ENCODE measurements at places on chromosomes 5 and 9.
A peak's percentile ranks its signal among the peaks of the same experiment; 100 is the strongest.

GRCh38 chr5:138657360-138657759, 82.2 kb upstream of the HSPA9 start:
- no peak overlapping the region for H3K4me3 ChIP-seq
- no peak overlapping the region for H3K27ac ChIP-seq
- H3K4me1 ChIP-seq, result no peaks in the 10 kb centered on the region

DNA sequence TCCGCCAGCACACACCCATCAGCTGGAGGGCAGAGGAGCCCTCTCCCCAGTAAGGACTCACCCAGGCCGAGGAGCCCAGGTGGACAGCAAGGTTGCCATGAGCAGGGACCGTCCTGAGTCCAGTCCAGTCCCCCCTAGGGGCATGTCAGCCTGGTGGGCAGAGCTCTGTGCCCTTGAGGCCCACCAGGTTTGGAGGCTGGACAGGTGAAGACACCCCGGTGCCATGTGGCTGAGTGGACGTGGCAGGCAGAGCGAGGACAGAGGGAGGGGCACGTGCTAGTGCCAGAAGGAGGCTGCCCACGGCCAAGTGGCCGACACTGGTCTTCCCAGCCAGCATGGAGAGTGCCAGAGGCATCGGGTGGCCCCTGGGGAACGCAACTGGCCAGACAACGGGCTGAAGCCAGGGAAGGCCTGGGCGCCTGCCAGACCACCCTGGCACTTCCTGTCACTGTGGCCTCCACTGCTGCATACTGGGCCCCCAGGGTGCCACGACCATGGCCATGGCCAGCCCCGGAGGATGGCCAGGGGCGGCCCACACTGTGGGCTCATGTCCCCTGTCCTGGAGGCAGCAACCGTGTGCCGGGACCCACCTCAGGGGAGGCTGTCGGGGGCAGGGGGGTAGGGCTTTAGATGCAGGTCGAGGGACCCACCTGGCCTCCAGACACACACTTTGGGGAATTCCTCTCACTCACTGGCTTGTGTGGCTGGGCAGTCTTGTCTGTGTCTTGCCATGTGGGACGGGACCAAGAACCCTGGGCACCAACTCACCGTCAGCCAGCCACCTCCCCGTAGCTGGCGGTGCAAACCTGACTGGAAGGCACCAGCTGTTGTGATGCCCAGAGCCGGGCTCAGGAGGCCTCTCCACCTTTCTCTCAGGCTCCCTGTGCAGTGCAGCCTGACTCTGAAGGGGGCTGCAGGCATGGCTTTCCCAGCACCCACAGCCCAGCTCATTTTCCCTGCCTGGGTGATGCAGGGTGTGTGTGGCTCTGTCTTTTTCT, 42.3 kb upstream of the LPCAT1 start:
- no peak for DNase-seq
- H3K27me3 ChIP-seq, result no peaks in the 10 kb centered on the region
- H3K4me1 ChIP-seq, result no peaks in the 10 kb centered on the region

- DNase-seq, result no peak
- H3K27ac ChIP-seq, result no peak overlapping the region
- no peak overlapping the region for H3K4me3 ChIP-seq
- H3K4me1 ChIP-seq, result no peaks in the 10 kb centered on the region
These were observed 90.2 kb downstream of the RAPGEF1 start for GRCh38 chr9:131649646-131650045.

DNA sequence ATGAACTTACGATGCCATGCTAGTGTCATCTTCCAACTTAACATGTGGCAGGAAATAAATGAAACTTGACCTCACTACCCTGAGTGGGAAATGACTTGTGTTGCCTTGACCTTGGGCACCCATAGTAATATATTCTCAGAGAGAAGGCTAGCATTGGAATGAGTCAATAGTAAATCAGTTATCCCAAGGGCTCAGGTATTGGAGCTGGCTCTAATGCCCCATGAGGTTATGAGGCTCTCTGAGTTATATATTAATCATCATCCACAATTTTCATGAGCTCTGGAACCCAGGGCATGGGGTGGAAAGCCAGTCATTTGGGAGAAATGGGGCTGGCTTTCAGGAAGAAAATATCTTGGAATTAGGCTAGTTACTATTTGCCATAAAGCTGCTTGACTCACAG, 42.4 kb upstream of the SMIM32 start:
- no peaks in the 10 kb centered on the region for H3K36me3 ChIP-seq
- no peaks in the 10 kb centered on the region for H3K4me1 ChIP-seq
- no peak for DNase-seq
- H3K4me3 ChIP-seq, result no peak overlapping the region
- no peak overlapping the region for H3K27ac ChIP-seq

- H3K27me3 ChIP-seq, result no peaks in the 10 kb centered on the region
- H3K36me3 ChIP-seq, result no peaks in the 10 kb centered on the region
- H3K27ac ChIP-seq, result no peak overlapping the region
- no peak for DNase-seq
- H3K4me3 ChIP-seq, result no peak overlapping the region
These were observed 83.4 kb downstream of the ADRB2 start for GRCh38 chr5:148909766-148910165.

- DNase-seq, result no peak
- H3K27ac ChIP-seq, result no peak overlapping the region
- no peaks in the 10 kb centered on the region for H3K4me1 ChIP-seq
These were observed 5.4 kb downstream of the IL4 start for GRCh38 chr5:132679166-132679565.

GRCh38 chr9:137405677-137406081, 17.3 kb downstream of the EXD3 start:
- H3K4me3 ChIP-seq, result no peak overlapping the region
- peaks cover 2% of the 10 kb centered on the region for H3K4me1 ChIP-seq
- no peaks in the 10 kb centered on the region for H3K36me3 ChIP-seq
- no peak overlapping the region for H3K27ac ChIP-seq

DNA sequence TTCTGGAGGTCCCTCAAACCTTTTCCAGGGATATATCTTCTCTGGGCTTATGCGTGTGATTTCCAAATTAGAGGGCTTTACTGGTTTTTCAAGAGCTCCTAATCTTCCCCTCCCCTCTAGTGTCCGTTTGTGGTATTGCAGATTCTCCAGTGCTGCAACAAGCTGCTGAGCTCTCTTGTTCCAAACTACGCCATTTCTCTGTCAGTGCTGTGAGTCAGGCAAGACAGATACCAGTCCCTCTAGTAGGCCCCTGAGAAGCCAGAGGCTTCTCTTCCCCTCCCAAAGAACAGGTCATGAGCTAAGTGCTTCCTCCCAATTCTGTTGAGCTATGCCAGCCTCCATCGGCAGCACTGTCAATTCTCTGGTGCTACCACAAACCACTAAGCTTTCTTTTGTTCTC, 149.5 kb downstream of the FANCC start:
- no peaks in the 10 kb centered on the region for H3K27me3 ChIP-seq
- no peak overlapping the region for H3K4me3 ChIP-seq
- H3K4me1 ChIP-seq, result no peaks in the 10 kb centered on the region
- no peaks in the 10 kb centered on the region for H3K36me3 ChIP-seq
- H3K27ac ChIP-seq, result no peak overlapping the region
- peak; percentile 87 for DNase-seq

- no peak overlapping the region for H3K27ac ChIP-seq
- H3K4me3 ChIP-seq, result no peak overlapping the region
- no peaks in the 10 kb centered on the region for H3K27me3 ChIP-seq
- H3K36me3 ChIP-seq, result no peaks in the 10 kb centered on the region
These were observed 38.6 kb downstream of the RALGPS1 start for GRCh38 chr9:126953041-126953809.

GRCh38 chr9:81416476-81417298, 272.7 kb downstream of the TLE1 start:
- no peaks in the 10 kb centered on the region for H3K36me3 ChIP-seq
- H3K4me3 ChIP-seq, result no peak overlapping the region
- H3K4me1 ChIP-seq, result no peaks in the 10 kb centered on the region
- DNase-seq, result no peak

- H3K36me3 ChIP-seq, result no peaks in the 10 kb centered on the region
- no peak for DNase-seq
- no peak overlapping the region for H3K4me3 ChIP-seq
- no peaks in the 10 kb centered on the region for H3K27me3 ChIP-seq
- no peaks in the 10 kb centered on the region for H3K4me1 ChIP-seq
These were observed 89.7 kb downstream of the DAP start for GRCh38 chr5:10671041-10672008.

- no peaks in the 10 kb centered on the region for H3K27me3 ChIP-seq
- DNase-seq, result no peak
- no peak overlapping the region for H3K4me3 ChIP-seq
- H3K36me3 ChIP-seq, result peaks cover 7% of the 10 kb centered on the region
- no peak overlapping the region for H3K27ac ChIP-seq
- H3K4me1 ChIP-seq, result no peaks in the 10 kb centered on the region
These were observed 9.7 kb downstream of the CDC37L1 start for GRCh38 chr9:4689021-4689420.

DNA sequence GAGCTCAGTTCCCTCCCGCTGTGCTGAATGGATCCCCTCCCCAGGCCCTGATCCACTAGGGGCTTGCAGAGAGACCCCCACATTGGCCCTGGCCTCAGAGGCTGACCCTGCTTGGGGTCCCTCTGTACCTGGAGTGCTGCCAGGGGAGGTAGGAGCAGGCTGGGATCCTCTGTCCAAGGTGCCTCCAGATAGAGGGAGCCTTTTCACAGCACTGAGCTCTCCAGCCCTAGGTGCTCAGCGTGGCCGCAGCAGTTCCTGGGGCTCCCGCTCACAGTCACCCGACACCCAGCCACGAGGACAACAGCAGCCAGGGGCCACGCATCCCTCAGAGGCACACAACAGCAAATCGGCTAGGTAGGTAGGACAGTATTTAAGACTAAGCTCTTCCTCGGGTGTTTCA, 62.2 kb upstream of the IRX2 start:
- no peak for DNase-seq
- H3K4me1 ChIP-seq, result no peaks in the 10 kb centered on the region
- H3K36me3 ChIP-seq, result no peaks in the 10 kb centered on the region
- H3K27me3 ChIP-seq, result no peaks in the 10 kb centered on the region

- no peak for DNase-seq
- H3K27ac ChIP-seq, result no peak overlapping the region
- H3K27me3 ChIP-seq, result no peaks in the 10 kb centered on the region
- no peaks in the 10 kb centered on the region for H3K36me3 ChIP-seq
These were observed 30.8 kb upstream of the ENHO start for GRCh38 chr9:34553511-34554021.

- DNase-seq, result no peak
- H3K4me3 ChIP-seq, result no peak overlapping the region
- no peaks in the 10 kb centered on the region for H3K4me1 ChIP-seq
- no peak overlapping the region for H3K27ac ChIP-seq
- no peaks in the 10 kb centered on the region for H3K36me3 ChIP-seq
These were observed 9.0 kb downstream of the CD274 start for GRCh38 chr9:5459289-5459829.

GRCh38 chr9:95875305-95876137, at the start of gene ERCC6L2:
TSS of gene ERCC6L2 (plus strand) at chr9:95875691. CDS start at chr9:95876039, 348 bp downstream.
- H3K36me3 ChIP-seq, result no peaks in the 10 kb centered on the region
- H3K4me1 ChIP-seq, result no peaks in the 10 kb centered on the region
- H3K4me3 ChIP-seq, result peak within 1 kb of the TSS; percentile 86
- no peaks in the 10 kb centered on the region for H3K27me3 ChIP-seq
- DNase-seq, result peak; percentile 99

DNA sequence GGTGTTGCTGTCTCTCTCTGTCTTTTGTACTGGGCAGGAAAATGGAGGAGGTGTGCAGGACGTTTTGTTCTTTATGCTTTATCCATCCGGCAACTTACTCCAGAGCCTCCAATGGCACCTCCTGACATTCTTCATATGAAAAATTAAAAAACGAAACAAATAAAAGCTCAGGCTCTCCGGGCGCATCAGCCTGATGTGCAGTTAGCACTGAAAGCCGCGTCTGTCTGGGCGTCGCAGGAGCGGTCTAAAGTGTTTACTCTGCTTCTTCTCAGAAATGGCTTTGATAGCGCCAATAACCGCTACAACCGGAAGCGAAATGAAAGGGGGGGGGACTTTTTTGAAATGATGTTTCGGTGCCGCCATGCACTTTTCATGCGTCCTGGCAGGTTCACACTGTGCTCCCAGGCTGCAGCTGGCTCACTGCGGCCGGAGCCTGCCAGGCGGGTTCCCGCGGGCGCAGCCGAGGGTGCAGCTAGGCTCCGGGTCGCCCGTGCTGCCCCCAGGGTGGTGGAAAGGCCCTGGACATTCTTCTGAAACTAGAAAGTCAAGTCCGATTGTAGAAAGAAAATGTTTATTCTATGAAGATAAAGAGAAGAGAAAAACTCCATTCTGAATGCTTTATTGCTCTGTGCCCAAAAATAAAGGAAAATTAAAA, 407.7 kb upstream of the IRX1 start:
- peaks cover 2% of the 10 kb centered on the region for H3K4me1 ChIP-seq
- DNase-seq, result no peak
- no peak overlapping the region for H3K27ac ChIP-seq
- no peak overlapping the region for H3K4me3 ChIP-seq
- H3K27me3 ChIP-seq, result no peaks in the 10 kb centered on the region
- no peaks in the 10 kb centered on the region for H3K36me3 ChIP-seq

DNA sequence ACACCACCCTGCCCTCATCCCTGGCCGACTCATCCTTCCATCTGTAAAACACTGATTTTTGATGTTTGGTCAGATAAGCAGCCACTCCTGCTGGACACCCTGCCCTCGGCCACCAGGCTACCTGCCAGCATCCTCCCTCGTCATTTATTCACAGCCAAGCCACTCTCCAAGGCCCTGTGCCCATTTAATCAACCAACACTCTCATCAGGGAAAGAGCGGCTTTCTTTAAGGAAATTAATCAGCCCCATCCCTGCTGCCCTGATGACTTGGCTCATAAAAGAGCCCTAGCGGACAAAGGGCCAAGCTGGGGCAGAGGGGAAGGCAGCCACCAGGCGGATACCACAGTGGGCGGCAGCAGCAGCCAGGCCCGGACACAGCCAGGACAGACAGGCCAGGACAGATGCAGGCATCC, 52.4 kb downstream of the GOLM1 start:
- H3K27me3 ChIP-seq, result no peaks in the 10 kb centered on the region
- H3K36me3 ChIP-seq, result no peaks in the 10 kb centered on the region
- no peaks in the 10 kb centered on the region for H3K4me1 ChIP-seq
- no peak for DNase-seq

DNA sequence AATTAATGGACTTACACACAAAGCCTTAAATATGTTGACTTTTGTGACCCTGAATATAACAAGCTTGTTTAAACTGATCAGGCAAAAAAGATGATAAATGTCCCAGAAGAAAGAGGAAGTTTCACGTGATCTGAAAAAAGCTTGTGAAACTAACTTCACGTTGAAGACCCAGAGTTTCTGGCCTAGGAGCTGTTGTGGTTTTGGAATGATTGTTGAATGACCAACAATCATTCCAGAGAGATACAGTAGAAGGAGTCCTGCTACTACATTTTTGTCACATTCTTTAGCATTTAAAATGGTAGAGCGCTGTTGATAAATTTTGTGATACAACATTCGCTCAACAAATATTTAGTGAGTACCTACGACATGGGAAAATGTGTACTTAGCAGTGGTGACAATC, 143.1 kb upstream of the FBN2 start:
- no peak overlapping the region for H3K27ac ChIP-seq
- no peaks in the 10 kb centered on the region for H3K27me3 ChIP-seq
- no peak overlapping the region for H3K4me3 ChIP-seq
- peaks cover 2% of the 10 kb centered on the region for H3K4me1 ChIP-seq
- no peak for DNase-seq

GRCh38 chr5:150105928-150106615, 19.7 kb upstream of the CSF1R start:
- no peak overlapping the region for H3K27ac ChIP-seq
- no peaks in the 10 kb centered on the region for H3K36me3 ChIP-seq
- H3K4me1 ChIP-seq, result no peaks in the 10 kb centered on the region
- H3K27me3 ChIP-seq, result no peaks in the 10 kb centered on the region
- no peak overlapping the region for H3K4me3 ChIP-seq

GRCh38 chr9:92097997-92098482, 17.2 kb downstream of the SPTLC1 start:
- H3K27ac ChIP-seq, result no peak overlapping the region
- H3K36me3 ChIP-seq, result no peaks in the 10 kb centered on the region
- H3K4me1 ChIP-seq, result 0 out of 2 replicates have a peak, but pooled peaks cover 6% of the 10 kb centered on the region
- H3K27me3 ChIP-seq, result no peaks in the 10 kb centered on the region
